ENCODE measurements at places on chromosomes 5 and 9.
A peak's percentile ranks its signal among the peaks of the same experiment; 100 is the strongest.

DNA sequence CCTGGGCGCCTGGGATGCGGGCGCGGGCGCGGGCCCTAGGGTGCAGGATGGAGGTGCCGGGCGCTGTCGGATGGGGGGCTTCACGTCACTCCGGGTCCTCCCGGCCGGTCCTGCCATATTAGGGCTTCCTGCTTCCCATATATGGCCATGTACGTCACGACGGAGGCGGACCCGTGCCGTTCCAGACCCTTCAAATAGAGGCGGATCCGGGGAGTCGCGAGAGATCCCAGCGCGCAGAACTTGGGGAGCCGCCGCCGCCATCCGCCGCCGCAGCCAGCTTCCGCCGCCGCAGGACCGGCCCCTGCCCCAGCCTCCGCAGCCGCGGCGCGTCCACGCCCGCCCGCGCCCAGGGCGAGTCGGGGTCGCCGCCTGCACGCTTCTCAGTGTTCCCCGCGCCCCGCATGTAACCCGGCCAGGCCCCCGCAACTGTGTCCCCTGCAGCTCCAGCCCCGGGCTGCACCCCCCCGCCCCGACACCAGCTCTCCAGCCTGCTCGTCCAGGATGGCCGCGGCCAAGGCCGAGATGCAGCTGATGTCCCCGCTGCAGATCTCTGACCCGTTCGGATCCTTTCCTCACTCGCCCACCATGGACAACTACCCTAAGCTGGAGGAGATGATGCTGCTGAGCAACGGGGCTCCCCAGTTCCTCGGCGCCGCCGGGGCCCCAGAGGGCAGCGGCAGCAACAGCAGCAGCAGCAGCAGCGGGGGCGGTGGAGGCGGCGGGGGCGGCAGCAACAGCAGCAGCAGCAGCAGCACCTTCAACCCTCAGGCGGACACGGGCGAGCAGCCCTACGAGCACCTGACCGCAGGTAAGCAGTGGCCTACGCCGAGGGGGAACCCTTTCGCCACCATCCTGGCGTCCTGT, at the start of gene EGR1:
Gene EGR1, plus strand, starts transcription at position 219 of the 864 bp plus-strand sequence. Its CDS starts 283 bp downstream, at position 502.
- DNase-seq = peak; percentile 94

- DNase-seq = no peak
Observed at GRCh38 chr9:69532396-69532795, 139.8 kb downstream of the APBA1 start.

GRCh38 chr9:98180996-98181395, 11.4 kb downstream of the CORO2A start:
- DNase-seq = no peak

- no peak for DNase-seq
Observed at GRCh38 chr9:128088253-128088945, 20.4 kb downstream of the SLC25A25 start.

DNA sequence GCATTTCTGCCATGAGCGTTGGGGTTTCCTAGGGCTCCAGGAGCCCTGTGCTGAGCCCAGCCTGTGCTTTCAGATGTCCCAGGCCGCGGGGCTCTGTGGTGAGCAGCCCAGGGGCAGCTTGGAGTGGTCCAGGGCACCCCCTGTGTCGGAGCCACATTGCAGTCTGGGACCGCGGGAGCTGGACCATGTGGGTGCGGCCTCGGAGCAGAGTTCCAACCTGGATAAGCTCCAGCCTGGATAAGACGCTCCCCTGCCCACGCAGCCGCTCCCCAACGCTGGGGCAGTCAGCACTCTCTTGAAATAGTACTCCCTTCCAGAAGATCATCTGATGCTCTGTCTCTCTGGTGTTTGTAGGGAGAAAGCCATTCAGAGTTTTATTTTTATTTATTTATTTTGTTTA, 111.1 kb downstream of the WNK2 start:
- DNase-seq = no peak

- DNase-seq = no peak
Observed at GRCh38 chr5:75600535-75600934, 10.7 kb upstream of the ANKDD1B start.

GRCh38 chr5:152953788-152954483, 536.5 kb upstream of the GRIA1 start:
- DNase-seq = no peak

DNA sequence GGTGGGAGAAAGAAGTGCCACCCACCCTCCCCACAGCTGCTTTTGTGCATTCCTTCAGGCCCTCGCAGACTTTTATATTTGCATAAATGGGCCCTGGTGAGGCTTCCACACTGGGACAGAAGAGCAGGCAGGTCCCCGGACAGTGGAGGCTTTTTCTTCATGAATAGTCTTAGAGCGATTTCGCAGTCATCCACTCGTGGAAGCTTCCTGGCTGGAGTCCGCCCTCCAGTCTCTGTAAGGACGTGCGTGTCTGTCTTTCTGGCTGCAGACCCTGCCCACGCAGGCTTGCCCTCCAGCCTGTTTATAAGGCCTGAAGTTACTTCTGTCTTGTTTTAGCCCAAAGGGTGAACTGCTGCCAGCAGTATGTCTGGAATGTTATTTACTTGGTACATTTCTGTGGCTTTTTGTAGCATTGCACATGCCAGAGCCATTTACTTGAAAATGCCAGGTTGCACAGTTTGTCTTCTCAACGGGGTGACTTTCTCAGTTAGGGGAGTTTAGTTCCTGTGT, 195.7 kb downstream of the AOPEP start:
- no peak for DNase-seq

- DNase-seq = no peak
Observed at GRCh38 chr5:79713727-79714126, 24.1 kb downstream of the CMYA5 start.

DNA sequence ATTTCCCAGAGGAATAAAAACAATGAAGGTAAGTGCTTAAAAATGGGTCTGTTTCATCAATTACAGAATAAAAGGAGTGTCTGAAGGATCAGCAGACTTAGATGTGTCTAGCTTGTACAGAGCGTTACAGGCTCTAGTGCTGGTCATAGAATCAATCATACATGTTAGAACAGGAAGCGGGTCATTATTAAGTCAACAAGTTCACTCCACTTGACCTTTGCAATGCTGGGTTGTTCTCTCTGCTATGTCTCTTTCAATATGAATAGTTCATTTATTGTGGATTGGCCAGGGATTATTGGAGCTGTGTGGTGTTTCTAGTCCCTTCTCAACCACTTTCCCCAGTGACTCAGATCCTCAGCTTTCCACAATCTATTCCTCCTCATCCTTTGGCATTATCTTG, 20.7 kb upstream of the EGFLAM start:
- DNase-seq = no peak

- no peak for DNase-seq
Observed at GRCh38 chr5:67405755-67406154, 209.2 kb upstream of the CD180 start.

DNA sequence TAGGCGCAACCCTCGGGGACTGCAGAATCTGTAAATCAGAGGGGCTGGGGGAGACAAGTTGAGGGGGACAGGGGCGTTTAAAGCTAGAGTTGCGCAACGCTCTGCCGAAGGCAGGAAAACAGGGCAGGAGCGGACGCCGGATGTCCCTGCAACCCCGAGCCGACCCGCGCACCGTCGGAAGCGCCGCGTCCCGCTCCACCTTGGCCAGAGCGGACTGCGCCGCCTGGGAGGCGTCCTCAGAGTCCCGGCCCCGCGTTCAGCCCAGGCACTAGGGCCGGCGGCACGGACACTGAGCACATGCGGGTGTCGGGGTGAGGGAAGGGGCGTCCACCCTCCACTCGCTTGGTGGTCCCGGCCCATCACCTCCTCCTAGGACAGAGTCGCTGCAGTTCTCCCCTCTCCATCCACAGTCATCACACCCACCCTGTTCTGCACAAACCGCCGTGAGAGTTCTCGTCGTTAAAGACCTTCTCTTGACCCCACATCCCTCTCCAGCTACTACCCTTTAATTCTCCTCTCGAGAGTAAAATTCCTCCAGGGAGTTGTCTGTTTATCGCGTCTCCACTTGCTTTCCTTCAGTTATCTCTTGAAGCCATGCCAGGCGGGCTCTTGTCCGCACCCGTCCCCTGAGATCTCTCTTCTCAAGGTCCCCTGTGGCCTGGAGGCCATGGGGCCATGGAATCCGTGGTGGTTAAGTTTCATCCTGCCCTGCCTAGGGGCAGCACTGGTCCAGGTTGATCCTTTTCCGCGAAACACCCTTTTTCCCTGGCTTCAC, 796 bp upstream of the PDLIM7 start:
- no peak for DNase-seq
